GM04504 (cell line): ENCODE measurements at places on chromosomes 11 and 22.

DNA sequence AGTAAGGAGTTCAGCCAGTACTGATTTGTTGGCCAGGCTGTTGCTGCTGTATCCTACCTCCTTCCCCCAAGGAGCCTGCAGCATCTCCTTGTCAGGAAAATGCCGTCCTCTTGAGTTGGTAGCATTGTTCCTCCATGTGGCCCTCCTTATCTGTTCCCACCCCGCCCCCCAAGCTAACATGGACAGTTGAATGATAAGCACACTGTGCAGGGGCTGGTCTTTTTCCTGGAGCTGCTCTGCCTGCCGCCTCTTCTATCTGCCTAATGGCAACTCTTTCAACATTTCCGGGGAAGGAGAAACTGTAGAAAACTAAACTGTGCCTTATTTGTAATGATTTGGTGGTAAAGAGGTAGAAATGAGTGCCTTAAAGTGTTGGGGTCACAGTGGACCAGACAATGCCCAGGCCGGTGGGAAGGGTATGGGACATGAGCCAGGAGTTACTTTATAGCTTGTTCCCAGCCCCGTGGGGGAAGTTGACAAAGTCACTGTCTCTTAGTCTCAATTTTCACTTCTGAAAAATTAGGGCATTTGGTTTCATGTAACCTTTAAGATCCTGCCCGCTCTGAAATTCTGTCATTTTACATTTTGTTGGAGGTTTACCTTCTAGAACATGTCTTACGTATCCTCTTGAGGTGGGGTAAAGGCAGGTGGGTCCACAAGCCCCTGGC, 4.5 kb downstream of the FAM118A start:
- DNase-seq, result no peak

DNA sequence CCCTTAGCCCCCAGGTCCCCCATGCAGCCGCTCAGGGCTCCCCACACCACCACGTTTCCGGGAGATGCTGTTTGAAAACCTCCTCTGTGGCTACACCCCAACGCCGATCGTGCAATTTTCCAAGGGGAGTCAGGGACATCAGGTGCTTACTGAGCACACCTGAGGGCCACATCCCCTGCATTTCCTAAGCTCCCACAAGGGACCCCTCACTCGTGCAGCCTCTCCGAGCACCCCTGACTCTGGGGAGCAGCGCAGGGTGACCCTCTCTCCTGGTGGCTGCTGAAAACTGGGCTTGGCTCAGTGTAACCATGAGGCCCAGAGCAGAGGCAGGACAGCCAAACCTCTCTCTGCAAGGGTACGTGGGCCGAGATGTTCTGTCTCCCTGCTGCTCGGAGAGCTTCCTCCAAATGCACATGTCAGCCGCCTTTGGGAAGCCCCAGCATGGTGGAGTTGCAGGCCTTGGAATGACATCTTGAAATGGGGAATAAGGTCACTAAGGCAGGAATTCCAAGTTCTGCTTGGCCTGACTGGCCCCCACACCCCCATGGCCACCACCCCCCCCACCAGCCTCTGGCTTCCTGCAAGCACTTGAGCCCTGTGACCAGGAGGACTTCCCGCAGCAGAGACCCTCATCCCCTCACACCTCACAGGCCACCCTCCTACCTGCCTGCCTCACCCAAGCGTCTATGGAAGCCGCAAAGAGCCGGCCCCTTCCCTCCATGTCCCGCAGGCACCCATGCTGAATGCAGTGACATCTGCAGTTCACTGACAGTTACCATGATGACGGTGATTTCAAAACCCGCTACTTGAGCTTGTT, 257.4 kb downstream of the BRD1 start:
- no peak for DNase-seq

DNA sequence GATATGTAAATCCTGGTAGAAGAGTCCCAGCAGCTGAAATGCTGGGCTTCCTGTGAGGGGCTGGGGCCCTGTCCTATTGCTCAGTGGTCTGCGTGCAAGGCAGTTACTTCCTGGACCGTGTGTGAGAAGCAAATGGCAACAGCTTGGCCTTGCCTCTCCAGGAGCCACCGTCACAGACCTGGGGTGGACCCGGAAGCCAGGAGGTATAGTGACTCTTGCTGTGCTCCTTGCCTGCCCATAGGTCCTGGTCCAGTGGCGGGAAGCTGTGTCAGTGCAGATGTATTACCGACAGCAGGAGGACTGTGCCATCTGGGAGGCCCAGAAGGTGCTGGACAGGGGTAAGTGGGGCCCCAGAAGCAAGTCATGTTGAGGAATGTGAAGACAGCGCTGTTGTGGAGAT, 54.3 kb downstream of the PISD start:
- no peak for DNase-seq

GRCh38 chr11:8671193-8671612, 11.3 kb downstream of the TRIM66 start:
- peak; percentile 97 for DNase-seq

GRCh38 chr11:134312223-134312622, 19.6 kb upstream of the GLB1L2 start:
- DNase-seq, result no peak

GRCh38 chr11:64088162-64089026, 52.7 kb downstream of the FLRT1 start:
- DNase-seq, result no peak

DNA sequence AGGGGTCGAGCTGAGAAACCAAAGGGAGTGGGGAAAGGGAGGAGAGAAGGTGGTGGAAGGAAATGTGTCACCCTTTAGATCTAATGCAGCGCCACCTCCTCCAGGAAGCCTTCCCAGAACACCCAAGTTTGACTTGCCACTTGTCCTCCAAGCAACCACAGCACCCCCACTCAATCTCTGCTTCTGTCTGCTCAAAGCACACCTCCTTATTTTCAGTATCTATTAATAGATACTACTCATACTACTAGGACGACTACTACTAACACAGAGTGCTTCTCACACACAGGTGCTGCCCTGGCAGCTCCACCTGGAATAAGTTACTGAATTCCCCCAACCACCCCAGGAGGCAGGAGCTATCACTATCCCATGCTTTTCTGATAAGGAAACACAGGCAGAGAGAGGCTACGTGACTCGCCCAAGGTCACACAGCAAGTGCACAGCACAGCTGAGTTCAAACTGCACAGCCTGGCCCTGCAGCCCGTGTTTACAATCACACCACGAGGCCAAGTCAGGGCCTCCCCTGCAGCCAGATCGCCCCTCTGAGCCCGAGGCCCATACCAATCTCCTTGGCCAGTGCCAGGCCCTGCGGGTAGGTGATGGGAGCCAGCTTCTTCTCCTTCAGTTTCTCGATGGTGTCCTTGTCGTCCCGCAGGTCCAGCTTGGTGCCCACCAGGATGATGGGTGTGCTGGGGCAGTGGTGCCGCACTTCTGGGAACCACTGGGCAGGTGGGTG, 13.2 kb downstream of the RAC2 start:
- no peak for DNase-seq

DNA sequence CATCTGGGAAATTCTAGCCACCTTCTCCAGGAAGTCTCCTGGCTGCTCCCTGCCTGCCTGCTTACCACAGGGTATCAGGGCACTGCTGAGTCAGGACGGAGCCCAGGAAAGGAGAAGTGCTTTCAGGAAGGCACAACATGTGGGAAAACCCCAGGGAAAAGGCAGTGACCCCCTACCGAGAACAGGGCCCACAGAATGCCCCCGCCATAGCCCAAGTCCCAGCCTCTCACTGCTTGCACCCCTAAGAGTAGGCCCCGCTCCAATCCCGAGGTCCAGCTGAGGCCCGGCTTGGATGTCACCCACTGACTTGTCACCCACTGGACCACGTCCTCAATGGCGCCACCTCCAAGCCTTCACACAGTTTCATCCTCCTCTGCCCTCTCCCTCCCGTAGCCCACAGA, 34.1 kb downstream of the ARAP1 start:
- DNase-seq, result no peak

DNA sequence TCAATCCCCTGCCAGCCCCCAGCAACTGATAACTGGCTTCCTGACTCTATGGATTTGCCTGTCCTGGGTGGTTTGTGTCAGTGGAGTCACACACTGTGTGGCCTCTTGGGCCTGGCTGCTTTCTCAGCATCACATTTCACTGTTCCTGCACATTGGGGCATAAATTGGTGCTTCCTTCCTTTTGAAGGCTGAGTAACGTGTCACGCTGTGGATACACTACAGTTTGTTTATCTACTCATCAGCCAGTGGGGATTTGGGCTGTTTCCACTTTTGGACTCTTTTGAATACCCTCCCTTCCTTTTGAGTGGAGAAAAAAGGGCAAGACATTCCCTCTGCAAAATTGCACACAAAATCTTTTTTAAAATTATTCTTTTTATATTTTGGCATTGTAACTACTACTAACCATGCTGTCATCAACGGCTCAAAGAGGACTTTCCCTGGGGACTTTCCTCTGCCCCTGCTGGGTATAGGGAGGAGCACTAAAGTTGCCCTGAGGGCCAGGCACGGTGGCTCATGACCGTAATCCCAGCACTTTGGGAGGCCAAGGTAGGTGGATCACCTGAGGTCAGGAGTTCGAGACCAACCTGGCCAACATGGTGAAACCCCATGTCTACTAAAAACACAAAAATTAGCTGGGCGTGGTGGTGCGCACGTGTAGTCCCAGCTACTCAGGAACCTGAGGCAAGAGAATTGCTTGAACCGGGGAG, 7.8 kb upstream of the CELSR1 start:
- no peak for DNase-seq

DNA sequence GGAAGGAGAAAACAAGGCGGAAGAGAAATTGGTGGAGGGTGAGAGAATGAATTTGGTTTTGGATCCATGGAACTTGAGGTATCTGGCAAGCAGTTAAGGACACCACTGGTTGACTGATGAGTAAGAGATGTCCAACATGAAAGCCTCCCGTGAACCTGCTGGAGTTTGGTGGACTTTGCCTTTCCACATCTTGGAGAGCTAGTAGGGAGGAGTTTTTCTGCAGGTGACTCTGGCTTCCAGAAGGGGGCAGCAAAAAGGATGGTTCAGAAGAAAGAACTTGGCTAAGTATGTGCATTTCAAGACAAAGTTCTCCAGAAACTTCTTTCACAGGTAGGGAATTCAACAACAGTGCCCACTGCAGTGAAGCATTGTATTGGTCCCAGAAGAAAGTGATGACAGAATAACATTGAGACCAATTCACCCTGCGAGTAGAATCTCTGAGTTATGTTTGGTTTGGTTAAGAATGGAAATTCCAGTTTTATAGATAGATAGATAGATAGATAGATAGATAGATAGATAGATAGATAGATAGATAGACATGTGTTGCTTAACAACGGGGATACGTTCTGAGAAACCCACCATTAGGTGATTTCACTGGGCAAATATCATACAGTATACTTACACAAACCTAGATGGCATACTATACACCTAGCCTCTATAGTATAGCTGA, 28.5 kb downstream of the DCDC1 start:
- no peak for DNase-seq

DNA sequence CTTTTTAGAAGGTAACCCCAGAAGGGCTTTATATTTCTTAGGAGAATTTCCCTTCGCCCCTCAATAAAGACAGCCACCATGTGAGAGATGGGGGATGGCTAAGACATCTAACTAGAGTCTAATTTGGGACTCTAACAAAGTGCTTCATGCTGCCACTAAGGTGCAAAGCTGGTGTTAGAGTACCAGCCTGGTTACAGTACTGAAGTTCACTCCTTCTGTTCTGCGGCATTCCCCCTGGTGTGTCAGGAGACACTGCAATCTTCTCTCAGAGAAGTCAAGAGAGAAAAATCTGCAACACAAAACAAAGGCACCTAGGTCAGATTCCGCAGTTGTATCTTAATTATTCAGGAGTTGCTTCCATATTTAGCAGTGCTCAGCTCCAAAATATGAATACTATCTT, 603.0 kb upstream of the CADM1 start:
- DNase-seq, result no peak

GRCh38 chr11:47352556-47352955, at the start of gene MYBPC3:
Gene MYBPC3, minus strand, starts transcription at chr11:47352702. Its CDS starts 55 bp downstream, at chr11:47352647.
- DNase-seq, result no peak

DNA sequence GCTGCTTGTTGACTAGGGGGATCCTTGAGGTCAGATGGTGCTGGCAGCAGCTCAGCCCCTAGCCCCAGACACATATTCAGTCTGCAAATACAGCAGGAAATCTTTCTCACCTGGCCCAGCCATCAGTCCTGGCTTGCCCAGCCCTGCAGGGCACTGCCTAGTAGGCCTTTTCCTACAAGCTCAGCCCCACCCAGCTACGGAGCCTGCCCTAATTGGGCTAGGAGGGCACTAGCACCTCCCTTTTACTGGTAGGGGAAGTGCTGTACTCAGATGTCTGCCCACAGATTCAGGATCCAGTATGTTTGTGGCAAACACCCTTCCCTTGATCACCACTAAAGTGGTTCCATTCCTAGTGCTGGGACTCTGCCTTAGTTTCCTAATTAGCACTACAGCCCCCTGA, 257.1 kb upstream of the CADM1 start:
- no peak for DNase-seq

DNA sequence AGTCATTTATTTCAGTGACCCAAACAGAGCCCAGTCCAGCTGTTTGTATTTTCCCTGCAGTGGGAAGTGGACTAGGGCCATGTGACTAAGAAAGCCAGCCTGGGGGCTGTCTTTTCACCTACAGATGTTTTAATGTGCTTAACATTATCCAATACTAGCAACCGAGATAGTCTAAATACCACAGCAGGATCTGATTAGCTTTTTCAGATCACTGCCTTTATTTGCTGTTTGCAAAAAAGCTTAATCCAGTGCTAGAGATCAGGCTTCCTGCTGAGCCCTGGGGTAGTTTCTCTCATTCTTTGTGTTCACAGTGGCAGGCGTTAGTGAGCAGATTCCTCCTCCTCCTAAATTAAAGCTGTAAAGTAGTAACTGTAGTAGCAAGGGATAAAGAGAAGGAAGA, 35.0 kb downstream of the ZC3H12C start:
- peak; percentile 27 for DNase-seq

GRCh38 chr11:64007160-64007628, 21.0 kb downstream of the OTUB1 start:
- no peak for DNase-seq

DNA sequence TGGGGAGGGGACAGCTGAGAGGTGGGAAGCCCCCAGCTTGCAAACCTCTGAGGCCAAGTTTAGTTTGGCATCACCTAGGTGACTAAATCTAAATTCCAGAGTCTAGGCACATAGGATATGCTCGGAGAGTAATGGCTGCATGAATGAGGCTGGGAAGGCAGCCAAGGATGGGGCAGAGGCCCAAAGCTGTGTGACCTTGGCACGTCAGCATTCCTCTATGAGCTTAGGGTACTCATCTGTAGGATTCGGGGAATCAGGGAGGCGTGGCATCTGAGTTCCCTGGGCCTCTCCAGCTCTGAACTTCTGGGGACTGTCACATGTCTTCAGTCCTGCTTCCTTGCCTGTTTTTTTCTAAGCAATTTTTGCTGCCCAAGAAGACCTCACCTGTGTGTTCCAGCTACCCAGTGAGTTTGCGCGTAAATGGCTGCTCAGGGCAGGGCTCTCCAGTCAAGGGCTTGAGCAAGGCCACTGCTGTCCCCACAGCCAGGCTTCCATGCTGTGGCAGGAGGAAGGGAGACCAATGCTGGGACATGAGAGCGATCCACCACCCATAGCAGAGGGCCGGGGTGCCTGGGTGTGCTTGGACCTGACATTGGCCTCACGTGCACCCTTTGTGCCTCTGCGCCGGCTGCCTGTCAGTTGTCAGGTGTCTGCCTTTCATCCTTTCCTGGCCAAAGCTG, 13.9 kb downstream of the DAGLA start:
- no peak for DNase-seq

GRCh38 chr11:110712659-110713448, 617 bp upstream of the ARHGAP20 start:
- no peak for DNase-seq
